ENCODE measurements at places on chromosomes 13 and 19.

DNA sequence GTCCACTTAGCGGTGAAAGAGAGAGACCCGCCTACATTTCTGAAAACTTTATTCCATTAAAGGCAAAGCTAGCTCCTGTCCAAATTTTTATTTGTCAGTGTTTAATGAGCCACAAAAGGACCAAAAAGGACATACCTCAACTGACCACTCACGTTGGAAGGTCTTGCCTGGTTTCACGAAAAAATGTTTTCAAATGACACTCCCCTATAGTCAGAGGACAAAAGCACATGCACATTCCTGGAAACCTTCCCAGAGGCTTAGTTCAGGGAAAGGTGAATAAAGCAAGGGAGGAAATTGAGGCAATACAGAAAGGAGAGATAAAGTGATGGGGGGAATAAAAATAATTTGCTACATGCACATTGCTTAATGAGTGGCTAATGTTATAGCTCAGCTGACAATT, 55.6 kb downstream of the DOCK9 start:
- no peak for DNase-seq

- no peak for DNase-seq
These were observed 40.5 kb upstream of the EBPL start for GRCh38 chr13:49731766-49732165.

DNA sequence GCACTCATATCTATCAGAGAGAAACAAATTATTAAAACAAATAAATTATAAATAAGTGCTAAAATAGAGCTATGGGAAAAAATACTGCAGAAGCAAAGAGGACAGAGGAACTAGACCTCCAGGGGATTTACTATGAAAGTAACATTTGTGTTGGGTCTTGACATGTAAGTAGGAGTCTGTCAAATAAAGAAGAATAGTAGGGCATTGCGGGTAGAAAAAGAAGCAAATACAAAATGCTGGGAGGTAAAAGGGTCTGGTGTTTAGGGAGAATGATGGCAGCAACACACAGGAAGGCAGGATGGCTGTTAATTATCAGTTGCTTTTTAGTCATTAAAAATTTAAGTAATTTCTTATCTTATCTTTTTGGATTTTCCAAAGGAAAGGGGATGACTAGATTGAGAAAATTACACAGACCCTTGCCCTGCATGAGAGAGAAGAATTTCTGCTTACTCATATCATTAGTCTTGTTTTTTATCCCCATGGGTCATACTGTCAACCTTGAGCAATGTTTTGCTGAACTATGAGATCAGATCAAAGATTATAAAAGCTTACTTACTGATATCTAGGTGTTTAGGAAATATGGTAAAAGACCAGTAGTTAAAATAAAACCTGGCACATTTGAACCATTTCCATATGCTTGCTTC, 472.7 kb downstream of the DIAPH3 start:
- DNase-seq: no peak

- DNase-seq: no peak
These were observed 3.2 kb downstream of the MAB21L1 start for GRCh38 chr13:35473206-35473775.

DNA sequence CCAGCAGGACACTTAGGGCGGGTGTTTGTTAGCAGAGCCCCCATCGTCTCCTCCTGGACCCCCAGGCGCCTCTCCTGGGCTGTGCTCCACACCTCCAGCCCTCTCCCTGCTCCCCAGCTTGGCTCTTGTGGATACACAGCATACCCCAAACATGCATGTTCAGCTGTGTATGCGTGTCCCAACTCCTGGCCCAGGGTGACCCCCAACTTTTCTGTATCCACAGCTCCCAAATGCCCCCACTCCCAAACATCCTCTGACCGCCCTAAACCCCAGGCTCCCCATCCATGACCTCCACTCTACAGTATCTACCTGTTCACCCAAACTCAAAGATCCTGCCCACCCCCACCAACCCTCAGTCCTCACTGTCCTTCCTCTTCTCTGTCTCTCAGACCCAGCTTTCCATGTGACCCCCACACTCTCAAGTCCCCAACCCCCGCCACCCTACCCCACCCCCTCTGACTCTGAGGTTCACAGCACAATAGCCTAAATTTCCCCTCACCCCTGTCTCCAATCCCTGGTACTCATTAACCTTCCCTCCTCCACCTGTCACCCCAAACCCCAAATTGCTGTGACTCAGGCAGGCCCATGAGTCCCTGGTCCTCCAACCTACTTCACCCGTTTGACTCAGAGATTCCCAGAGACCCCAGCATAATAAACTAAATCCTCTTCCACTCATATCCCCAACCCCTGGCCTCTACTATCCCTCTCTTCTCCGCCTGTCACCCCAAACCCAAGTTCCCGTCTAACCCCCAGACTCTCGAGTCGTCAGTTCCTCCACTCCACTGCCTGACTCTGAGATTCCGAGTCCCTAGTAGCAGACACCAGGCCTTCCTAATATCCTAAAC, 968 bp downstream of the UBE2M start:
- DNase-seq: no peak

DNA sequence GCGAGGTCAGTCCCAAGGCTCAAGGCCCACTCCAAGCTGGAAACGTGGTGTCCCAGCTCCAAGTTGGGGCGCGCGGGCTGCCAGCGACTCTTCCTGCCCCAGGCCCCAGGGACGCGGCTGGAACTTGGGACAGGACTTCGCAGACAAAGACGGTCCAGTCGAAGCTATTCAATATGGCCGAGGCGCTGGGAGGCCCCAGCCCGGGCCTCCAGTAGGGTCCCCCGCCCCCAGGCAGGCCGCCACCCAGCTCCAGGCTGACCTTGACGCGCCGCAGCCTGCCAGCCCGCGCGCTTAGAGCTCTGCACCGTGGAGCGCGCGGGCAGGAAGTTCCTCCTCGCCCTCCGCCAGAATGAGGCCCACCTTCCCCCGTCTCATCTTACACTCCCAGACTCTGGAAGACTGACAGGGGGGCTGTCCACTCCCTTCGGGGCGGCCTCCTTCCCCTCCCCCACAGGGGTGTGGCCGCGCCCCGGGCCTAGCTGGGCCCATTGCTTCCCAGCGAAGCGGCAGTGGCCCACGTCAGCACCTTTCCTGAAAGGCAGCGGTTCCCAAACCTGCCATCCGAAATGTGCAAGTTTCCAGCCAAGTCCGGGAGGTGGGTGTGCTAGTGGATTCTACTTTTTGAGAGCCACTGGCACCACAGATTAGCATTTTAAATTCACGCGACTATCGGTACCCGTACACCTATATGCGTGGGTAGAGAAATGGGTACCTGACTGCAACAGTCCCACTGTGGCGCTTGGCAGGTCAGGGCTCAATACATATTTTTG, at the start of gene CCDC8:
Gene CCDC8 (minus strand): TSS at position 303 of the 770 bp plus-strand sequence. CDS start 754 bp downstream, outside the sequence.
- no peak for DNase-seq

- no peak for DNase-seq
These were observed 40.8 kb downstream of the SLC7A9 start for GRCh38 chr19:32828643-32829344.
